ENCODE measurements at places on chromosomes 5 and 9.

GRCh38 chr9:114100536-114100935 lies 1.4 kb upstream of the KIF12 start:
- DNase-seq, result no peak

DNA sequence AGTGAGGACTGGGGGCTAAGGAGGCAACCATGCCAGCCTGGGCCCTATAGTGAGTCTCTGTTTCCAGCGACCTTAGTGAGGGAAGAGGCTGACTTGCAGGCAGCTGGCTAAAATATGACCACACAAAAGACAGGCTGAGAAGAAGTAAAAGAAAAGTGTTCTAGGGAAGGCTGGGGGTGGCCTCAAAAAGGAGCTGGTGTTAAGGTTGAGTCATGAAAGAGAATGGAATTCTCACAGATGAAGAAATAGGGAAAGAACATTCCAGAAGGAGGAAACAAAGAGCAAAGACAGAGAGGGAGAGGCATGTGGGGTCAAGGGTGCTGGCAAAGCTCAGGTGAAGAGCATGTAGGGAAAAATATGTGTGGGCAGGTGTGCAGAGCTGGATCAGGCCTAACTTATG lies 302.7 kb upstream of the RFX3 start:
- no peak for DNase-seq

- DNase-seq, result no peak
These were observed 11.8 kb upstream of the JAK2 start for GRCh38 chr9:4973246-4973645.

DNA sequence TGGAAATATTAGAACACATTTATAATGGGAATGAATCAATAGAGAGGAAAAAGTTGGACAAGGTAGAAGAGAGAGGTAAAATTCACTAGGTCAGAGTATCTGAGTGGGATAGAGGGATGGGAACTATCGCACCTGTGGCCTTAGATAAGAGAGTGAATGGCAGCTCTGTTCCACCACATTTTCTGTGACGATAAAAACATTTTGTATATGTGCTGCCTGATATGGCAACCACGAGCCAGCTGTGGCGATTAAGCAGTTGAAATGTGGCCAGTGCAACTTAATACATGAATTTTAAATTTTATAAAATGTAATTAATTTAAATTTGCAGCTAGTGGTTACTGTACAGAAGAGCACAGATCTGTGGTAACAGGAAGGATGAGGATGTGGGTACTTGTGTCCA lies 46.7 kb downstream of the ZNF354A start:
- no peak for DNase-seq

- no peak for DNase-seq
These were observed 991 bp downstream of the IARS1 start for GRCh38 chr9:92292338-92293074.

DNA sequence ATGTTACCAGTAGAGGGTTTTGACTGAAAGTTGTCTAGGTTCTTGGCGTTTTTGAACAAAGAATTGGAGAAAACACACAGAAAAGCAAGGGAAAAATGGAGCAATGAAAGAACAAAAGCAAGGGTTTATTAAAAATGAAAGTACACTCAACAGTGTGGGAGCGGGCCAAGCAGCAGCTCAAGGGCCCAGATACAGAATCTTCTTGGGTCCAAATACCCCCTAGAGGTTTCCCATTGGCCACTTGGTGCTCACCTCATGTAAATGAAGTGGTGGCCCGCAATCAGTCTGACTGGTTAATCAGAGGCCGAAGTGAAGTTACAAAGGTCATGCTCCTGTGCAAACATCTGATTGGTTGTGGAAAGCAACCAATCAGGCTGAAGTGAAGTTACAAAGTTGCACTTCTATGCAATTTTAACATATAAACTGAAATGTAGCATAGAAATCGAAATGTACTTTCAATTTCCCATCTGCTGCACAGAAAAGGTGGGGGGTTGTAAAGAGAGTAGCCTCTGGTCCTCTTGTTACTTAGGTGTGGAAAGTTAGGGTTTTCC lies 1.9 kb upstream of the GM2A start:
- no peak for DNase-seq

GRCh38 chr5:21931116-21931515 lies 922.0 kb downstream of the CDH12 start:
- no peak for DNase-seq

GRCh38 chr5:158382473-158382872 lies 523.5 kb upstream of the CLINT1 start:
- DNase-seq, result no peak

DNA sequence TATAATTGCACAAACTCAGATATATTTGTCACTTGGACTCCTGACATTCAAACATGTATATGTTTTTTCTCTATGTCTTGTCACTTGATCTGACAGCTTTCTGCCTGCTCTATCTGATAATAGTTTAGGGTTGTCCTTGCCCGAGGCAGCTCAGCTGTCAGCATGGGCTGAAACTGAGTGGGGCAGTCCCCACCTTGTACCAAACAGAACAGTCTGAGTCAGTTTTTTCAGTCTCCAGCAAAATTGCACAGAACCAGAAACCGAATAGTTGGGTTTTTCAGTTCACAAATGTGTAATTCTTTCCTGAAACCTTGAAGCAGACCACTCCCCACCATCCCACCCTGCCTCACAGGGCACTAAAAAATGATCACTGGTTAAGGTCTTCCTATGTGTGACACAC lies 9.5 kb upstream of the HAND1 start:
- DNase-seq, result no peak

DNA sequence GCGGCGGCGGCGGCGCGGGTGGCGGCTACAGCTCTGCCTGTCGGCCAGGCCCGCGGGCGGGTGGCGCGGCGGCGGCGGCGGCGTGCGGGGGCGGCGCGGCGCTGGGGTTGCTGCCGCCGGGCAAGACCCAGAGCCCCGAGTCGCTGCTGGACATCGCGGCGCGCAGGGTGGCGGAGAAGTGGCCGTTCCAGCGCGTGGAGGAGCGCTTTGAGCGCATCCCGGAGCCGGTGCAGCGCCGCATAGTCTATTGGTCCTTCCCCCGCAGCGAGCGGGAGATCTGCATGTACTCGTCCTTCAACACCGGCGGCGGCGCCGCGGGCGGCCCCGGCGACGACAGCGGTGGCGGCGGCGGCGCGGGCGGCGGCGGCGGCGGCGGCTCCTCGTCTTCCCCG lies 296 bp downstream of the ZSWIM6 start:
- no peak for DNase-seq

DNA sequence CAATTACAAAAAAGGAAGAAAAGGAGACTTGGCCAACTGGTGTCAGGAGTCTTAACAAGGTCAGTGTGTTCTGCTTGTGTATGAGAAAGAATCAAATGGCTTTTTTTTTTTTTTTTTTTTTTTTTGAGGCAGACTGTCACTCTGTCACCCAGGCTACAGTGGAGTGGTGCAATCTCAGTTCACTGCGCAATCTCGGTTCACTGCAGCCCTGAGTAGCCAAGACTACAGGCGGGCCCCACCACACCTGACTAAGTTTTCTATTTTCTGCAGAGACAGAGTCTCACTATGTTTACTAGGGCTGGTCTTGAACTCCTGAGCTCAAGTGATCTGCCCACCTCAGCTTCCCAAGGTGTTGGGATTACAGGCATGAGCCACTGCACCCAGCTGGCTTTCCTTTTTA lies 3.1 kb upstream of the IL7R start:
- DNase-seq, result no peak

GRCh38 chr5:150313501-150313900 lies 10.8 kb upstream of the ARSI start:
- DNase-seq, result no peak

GRCh38 chr5:585556-585955 lies 26.6 kb upstream of the CEP72 start:
- no peak for DNase-seq

GRCh38 chr5:153881687-153882086 lies 157.0 kb downstream of the FAM114A2 start:
- DNase-seq, result no peak

GRCh38 chr5:31487506-31487905 lies 44.4 kb downstream of the DROSHA start:
- DNase-seq, result no peak

DNA sequence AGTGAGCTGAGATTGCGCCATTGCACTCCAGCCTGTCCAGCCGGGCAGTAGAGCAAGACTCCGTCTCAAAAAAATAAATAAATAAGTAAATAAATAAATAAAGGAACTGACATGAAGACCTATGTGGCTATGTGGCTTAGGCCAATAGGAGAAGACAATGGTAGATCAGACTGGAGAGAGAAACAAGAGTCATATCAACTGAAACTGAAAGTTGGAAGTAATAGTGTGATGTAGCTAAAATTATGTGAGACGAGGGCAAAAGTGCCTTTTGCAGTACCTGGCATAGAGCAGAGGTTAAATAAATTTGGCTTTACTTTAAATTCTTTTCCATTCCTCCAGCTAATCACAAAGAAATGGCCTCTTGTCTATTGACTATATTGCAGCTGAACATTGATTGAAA lies 7.3 kb downstream of the FBP2 start:
- DNase-seq, result no peak

- no peak for DNase-seq
These were observed 131.3 kb downstream of the PDZD2 start for GRCh38 chr5:31770132-31770720.

GRCh38 chr9:13141629-13142028 lies 137.9 kb downstream of the MPDZ start:
- no peak for DNase-seq

GRCh38 chr9:127015921-127016512 lies 101.4 kb downstream of the RALGPS1 start:
- no peak for DNase-seq

DNA sequence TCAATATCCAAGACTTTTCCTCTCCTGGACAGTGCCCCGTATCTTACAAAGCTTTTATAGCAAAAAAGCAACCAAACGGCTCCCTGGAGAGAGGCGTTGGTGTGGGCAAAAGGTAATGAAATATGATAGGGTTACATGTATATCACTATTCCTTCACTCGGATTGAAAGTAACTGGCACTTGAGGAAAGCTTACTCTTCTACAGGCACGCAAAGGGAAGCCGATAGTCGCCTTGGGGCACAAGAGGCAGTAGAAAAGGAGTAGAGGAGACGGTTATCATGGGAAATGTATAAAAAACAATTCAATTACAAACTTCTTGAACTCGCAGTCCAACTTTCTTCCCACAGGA lies 1.1 kb downstream of the DIAPH1 start:
- DNase-seq, result peak; percentile 53

DNA sequence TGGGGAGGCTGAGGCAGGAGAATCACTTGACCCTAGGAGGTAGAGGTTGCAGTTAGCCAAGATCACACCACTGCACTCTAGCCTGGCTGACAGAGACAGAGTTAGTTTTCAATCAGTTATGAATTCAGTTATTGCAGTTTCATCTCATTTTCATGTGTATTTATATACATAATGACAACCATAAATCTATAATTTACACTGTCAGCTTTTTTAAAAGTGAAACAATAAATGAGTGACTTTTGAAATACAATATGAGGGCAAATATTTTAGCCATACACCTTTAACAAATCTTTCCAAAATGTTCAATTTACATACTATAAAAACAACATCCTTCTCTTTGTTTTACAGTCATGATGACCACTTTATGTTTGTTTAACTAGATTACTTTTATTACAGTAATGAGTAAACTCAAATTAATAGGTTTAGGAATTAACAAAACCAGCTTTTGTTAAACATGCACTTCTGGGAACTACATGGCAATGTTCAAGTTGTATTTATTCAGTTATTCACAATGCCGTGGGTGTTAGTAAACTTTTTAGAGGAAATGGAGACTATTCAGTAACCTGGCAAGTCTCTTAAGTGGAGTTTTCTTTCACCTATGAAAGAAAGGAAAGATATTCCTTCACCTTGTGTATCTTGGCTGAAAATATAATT lies 12.7 kb downstream of the TYRP1 start:
- DNase-seq, result no peak

- DNase-seq, result no peak
These were observed 41.7 kb downstream of the PIK3R1 start for GRCh38 chr5:68257210-68257609.

- no peak for DNase-seq
These were observed 177.1 kb downstream of the DMAC1 start for GRCh38 chr9:7622481-7622880.

DNA sequence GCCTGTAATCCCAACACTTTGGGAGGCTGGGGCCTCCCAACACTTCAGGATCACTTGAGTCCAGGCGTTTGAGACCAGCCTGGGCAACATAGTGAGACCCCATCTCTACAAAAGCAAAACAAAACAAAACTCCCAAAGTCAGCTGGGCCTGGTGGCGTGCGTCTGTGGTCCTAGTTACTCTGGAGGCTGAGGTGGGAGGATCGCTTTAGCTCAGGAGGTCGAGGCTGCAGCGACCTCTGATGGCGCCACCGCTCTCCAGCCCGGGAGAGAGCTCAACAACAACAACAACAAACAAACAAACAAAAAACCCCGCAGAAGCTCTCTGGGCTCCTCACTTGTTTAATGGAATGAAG lies 528 bp downstream of the ACOT12 start:
- peak; percentile 31 for DNase-seq

DNA sequence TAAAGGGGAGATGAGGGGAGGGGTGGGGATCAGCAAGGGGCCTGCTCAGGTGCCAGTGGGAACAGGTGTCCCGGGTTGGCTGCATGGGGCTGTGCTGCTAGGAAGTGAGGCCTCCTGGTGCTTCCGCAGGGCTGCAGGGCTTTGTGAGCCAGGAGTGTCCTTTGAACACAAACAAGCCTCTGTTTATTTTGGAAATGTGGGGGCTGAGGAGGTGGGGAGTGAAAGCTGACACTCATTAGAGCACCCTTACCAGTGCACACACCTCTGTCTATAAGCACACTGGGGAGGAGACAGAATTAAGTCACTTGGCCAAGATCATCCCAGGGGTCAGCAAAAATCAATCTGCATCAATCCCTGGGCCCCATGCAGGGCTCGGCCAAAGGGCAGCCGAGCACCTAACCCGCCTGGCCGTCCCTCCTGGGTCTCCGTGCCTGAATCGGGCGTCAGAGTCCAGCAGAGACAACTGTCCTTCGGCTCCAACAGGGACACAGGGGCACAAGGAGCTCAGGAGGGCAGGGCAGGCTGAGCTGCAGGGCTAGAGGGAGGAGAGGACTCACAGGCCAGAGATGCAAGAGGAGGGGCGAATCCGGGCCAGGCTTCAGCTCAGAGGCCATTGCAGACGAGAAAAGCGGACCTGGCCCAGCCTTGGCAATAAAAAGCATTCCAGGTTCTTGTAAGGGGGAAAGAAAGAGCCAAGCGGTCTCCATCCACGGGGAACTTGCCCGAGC lies 99.8 kb downstream of the VAV2 start:
- DNase-seq, result no peak

- DNase-seq, result no peak
These were observed 22.3 kb downstream of the TCF7 start for GRCh38 chr5:134136771-134137170.

GRCh38 chr9:761793-762560 lies 79.5 kb upstream of the DMRT1 start:
- no peak for DNase-seq
